PC-9 (cell line): ENCODE measurements at places on chromosomes 7 and 10. TPM values are rescaled to one million over a fixed set of nuclear protein-coding genes. Genes with fewer than 3 reads are reported as not detected.

Gene ZNF37A
- 4.8 and 5.8 TPM in 2 replicates for total RNA-seq

Gene STEAP1
- total RNA-seq, result 6.3 and 6.5 TPM in 2 replicates

Gene PCDH15
- total RNA-seq, result not detected in 2 replicates

DNA sequence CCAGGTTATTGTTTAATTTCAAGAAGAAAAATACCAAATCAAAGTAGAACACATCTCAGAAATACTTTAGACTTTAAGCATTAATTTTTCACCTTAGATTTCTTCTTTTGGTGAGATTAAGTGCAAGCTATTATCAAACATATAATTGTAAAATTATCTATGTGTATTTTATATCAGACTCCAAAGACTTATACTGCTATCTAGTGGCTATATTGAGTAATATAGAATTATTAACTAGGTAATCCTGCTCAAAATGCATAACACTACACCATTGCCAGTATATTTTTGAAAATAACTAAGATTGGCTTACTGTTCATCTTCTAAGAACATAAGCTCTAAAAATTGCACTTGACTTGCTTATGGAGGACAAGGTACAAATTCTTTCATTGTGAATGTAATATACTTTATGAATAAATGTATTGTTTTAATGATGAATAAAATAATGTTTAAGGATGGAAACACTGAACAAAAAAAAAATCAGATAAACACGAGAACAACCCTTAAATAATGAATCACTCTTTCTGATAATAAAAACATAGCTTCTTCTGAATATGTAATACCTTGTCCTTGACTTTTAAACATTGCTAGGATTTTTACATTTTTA, 86.7 kb upstream of the GNAI1 start:
- DNase-seq, result no peak

GRCh38 chr10:94105226-94105625, 111.5 kb downstream of the PLCE1 start:
- DNase-seq, result no peak
